ENCODE measurements at places on chromosomes 16 and 17.
A peak's percentile ranks its signal among the peaks of the same experiment; 100 is the strongest.

- DNase-seq, result no peak
Observed at GRCh38 chr17:31490671-31491375, 99.3 kb downstream of the RAB11FIP4 start.

DNA sequence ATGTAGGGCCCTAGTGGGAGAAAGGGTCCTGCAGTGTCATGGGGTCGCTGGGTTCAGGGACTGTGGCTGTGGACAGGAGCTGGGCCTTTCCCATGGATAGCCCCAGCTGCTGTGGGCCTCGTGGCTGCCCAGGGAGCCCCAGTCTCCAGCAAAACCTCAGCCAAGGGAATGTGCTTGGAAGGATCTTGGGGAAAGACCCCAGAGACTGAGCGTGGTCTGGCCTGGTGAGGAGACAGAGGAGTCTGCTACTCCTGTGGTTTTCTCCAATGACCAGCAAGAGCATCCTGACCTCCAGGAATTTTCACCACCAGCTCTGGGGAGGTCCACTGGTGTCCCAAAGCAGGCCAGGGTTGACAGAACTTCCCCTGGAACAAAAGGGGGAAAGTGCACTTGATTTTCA lies 42.3 kb downstream of the RNF112 start:
- DNase-seq, result no peak

GRCh38 chr17:57544401-57544800 lies 200.7 kb downstream of the CCDC182 start:
- no peak for DNase-seq

DNA sequence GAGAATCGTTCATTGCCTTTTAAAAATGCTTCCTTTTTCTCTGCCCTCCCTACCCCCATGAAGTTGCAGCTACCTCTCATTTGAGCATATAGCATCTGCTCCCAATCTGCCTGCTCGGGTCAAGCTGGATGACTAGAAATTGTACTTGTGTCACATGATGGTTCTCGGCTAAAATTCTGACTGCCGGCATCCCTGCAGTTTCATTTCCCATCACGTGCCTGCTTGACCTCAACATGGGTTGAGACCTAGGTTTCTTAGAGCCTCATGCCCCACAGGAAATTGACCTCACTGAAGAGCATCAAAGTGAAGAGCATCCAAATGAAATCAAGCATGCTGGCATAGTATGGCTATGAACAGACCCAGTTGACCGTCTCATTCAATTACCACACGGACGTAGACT lies 581.6 kb upstream of the PSMD7 start:
- no peak for DNase-seq

- DNase-seq, result peak; percentile 42
Observed at GRCh38 chr17:1590029-1590746, 27.6 kb upstream of the PITPNA start.

- DNase-seq, result no peak
Observed at GRCh38 chr16:49055824-49056545, 225.7 kb downstream of the CBLN1 start.

All from AG09319 (cell line).